NCI-H1092 (cell line): ENCODE measurements at places on chromosomes 3 and 15.

DNA sequence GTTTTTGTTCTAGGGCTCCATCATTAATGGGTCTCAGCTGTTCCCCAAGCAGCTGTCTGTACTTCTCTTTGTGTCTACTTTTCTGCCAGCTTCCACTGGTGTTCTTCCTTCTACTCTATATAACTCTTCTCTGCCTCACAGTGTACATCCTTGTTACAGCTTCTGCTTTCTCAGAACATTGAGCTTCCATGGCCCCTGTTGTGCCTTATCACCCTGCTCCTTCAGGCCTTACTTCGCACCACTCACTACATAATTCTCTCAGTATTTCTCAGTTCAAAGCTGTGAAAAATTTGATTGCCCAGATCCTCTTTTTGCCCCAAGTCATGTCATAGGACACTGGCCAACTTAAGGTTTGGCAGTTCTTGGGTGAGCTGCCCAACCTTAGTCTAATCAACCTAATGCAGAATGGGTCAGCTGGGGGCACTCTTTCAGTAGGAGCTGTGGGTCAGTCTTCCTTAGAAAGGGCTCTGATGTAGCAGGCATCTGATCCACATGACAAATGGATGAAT, 28.9 kb downstream of the CSTA start:
- DNase-seq: no peak

DNA sequence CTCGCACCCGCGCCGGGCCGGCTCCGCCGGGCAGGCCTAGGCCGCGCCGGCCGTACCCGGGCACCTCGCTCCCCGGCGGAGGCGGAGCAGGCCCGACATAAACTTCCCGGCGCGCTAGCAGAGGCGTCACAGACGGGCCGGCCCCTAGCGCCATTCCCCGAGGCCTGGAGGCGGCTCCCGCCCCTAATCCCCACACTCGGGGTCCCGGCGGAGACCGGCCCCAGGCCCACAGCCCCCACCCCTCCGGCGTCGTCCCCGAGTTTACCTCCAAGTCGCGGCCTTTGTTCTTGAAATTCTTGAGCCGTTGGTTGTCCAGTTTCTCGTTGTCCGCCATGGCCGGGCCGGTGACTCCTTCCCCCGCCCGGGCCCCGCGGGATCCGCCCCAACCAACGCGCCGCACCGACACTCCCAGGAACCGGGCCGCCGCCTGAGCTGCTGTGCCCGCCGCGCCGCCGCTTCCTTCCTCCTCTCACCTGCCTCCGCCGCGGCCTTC, 376 bp downstream of the KPNA4 start:
- DNase-seq: no peak

DNA sequence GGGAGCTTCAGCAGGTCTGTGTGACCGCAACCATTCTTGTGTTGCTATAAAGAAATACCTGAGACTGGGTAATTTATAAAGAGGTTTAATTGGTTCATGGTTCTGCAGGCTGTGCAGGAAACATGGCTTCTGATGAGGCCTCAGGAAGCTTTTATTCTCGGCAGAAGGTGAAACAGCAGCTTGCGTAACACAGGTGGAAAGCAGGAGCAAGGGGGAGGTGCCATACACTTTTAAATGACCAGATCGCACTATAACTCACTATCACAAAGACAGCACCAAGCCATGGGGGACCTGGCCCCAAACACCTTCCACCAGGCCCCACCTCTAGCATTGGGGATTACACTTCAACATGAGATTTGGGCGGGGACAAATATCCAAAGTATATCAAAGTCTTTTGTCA, 8.3 kb upstream of the CIB2 start:
- no peak for DNase-seq

DNA sequence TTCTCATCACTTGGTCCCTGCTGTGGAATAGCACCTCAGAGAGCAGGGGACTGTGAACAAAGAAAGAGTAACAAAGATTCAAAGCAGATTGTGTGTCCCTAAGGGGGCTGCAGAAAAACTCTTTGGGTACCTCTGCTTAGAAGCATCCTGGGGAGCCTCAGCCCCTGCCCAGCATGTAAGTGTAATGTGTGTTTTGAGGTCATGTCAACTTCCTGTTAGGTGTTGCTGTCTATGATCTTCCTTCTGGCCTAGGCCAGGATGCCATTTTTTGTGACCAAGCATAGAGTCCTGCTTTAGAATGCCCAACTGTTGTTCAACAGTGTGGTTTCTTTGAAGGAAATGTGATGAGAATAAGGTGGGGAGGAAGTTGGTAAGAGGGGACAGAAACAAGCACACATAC, 77.1 kb upstream of the BCL6 start:
- no peak for DNase-seq

DNA sequence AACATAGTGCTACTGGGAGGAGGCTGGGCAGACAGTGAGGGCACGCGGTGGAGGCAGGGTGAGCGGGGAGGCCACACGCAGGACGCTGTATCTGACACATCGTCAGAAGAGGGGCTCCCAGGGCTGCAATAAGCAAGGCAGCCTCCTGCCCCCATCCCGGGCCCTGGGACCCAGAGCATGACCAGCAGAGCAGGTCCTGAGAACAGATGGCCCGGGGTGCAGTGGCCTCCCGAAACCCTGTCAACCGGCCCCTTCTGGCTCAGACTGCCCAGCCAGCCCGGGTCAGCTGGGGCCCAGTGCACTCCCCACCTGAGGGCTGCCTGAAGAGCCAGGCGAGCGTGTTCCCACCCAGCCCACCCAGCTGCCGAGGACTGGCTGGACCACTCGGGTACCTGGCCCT, 37.4 kb downstream of the DNAJB8 start:
- no peak for DNase-seq

GRCh38 chr15:78104119-78104479, 11.7 kb downstream of the SH2D7 start:
- no peak for DNase-seq

- DNase-seq: no peak
These were observed 18.7 kb upstream of the LPP start for GRCh38 chr3:188135271-188135670.

DNA sequence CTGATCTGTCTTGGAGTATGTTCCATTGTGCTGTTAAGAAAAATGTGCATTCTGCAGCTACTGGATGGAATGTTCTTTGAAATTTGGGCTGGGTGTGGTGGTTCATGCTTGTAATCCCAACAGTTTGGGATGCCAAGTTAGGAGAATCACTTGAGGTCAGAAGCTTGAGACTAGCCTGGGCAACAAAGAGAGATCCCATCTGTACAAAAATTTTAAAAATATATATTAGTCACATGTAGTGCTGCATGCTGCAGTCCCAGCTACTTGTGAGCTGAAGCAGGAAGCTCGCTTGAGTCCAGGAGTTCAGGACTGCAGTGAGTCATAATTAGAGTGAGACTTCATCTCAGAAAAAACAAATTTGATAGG, 62.8 kb upstream of the PLSCR4 start:
- DNase-seq: no peak

DNA sequence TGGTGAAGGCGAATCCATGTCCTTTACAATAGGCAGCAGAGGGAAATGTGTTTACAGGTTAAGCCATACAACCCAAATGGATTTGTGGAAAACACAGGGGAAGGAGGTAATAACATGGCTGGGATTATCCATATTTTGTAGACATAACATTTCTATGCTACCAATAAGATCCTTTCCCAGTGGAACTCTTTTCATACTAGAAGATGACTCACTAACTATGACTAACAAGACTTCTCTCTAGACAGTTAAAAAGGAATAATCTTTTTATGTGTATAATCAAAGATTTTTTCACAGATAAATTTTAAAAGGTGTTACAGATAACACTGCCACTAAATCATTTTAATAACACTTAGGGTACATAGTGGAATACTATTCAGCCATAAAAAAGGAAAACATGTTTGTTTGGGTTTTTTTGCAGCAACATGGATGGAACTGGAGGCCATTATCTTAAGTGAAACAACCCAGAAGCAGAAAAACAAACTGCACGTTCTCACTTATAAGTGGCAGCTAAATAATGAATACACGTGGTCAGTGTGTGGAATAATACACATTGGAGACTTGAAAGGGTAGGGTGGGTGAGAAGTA, 39.6 kb downstream of the VPS13C start:
- DNase-seq: no peak

- no peak for DNase-seq
These were observed 366 bp downstream of the TM6SF1 start for GRCh38 chr15:83107841-83108181.

- DNase-seq: no peak
These were observed 292.7 kb upstream of the STT3B start for GRCh38 chr3:31240013-31240412.

GRCh38 chr3:136465296-136465695, 215.2 kb downstream of the PCCB start:
- DNase-seq: no peak

DNA sequence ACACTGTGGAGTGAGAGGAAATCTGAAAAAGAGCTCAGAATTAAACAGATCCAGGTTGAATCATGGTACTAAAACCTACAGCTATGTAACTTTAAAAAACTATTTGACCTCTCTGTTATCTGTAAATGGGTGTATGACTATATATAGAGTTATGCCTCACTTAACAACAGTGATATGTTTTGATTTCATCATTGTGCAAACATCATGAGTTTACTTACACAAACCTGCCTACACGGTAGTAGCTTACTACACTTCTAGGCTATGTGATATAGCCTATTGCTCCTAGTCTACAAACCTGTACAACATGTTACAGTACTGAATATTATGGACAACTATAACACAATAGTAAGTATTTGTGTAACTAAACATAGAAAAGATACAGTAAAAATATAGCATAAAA, 191.6 kb upstream of the MEIS2 start:
- no peak for DNase-seq

GRCh38 chr3:111534701-111535100, 7.3 kb upstream of the CD96 start:
- no peak for DNase-seq

DNA sequence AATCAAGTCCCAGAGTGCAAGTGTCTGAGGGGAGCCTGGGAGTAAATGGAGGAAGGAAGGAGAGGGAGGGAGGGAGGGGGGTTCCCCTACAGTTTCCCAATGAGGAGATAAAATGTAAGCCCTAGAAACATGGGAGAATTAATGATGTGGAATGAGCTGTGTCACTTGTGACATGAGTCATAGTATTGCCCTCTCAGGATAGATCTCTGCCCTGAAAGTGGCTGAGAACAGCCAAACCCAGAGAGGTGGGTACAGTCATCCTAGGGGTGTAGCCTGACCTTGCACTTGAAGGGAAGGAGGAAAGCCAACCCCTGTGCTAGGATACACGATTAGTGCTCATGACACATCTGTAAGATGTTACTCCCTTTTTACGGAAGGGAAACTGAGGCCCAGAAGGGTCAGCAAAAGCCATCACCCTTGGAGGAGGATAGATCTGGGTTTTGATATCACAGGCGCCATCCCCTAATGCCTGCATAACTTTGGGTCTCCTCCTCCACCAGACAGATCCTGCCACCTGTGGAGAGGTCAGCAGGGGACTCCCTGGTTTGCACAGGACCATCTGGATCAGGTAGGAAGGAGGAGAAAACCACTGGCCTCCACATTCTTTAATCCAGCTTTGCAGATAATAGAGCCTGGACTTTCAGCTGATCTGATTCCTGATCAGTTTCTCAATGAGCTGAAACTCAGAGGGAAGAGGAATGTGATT, 23.1 kb upstream of the USP3 start:
- DNase-seq: no peak

- DNase-seq: no peak
These were observed 9.5 kb downstream of the TTBK2 start for GRCh38 chr15:42911058-42911592.

DNA sequence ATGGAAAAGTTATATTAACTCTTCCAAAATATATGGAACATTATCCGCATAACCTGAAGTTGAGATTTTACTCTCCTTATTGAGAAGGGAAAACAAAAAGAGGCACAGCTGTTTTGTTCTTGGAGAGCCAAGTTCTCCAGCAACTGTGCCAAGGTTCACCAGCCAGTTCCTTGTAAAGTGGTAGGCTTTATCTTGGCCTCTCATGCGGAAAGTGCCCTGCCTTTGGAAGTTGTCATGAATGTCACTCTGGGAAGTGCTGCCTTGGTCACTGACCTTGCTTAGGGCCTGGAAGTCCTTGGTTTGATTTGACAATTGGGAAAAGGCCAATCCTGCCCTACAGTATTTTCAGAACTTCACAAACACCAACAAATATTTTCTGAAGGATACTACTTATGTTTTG, 44.2 kb upstream of the THRB start:
- no peak for DNase-seq

DNA sequence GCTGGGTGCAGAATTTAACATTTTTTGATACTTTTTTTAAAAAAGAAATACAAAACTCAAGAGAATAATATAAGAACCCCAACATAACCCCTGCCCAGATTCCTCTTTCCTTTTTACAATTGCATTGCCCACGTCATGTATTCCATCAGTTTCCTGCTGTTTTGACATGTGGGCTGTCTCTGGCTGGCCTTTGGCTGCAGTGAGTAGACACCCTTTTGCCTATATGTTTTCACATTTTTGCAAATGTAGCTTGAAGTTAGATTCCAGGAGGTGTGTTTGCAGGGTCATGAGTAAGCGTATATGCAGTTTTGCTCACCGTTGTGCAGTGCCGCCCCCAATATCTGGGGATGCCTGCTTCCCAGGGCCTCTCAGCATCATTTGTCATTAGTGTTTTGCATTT, 28.0 kb upstream of the ATP10A start:
- no peak for DNase-seq

DNA sequence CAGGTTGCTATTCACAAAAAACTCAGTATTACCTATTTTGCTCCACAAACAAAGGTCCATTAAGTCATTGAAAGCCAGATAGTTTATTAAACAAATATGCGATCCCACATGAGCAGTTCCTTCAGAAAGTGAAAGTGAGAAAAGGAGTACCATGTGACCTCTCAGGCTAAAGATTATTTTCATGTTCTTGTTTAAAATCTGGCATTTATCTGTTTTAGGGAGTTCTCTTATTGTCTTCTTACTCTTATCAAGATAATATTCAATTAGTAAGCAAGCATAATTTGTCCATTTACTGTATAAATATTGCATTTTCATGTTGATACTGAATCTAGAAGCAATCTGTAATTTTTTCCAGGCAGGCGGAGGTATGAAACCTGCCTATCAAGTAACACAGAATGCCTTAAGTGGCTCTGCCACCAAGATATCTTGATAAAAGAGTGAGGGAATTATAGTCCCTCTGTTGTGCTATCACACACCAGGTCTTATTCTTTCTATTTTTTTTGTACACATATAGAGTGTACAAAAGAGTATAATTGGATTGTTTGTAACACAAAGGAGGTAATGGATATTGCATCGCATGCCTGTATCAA, 20.1 kb upstream of the PLSCR5 start:
- no peak for DNase-seq

- DNase-seq: no peak
These were observed 40.8 kb downstream of the DPH6 start for GRCh38 chr15:35505141-35505540.

GRCh38 chr3:185717627-185718402, 107.0 kb downstream of the IGF2BP2 start:
- DNase-seq: no peak

DNA sequence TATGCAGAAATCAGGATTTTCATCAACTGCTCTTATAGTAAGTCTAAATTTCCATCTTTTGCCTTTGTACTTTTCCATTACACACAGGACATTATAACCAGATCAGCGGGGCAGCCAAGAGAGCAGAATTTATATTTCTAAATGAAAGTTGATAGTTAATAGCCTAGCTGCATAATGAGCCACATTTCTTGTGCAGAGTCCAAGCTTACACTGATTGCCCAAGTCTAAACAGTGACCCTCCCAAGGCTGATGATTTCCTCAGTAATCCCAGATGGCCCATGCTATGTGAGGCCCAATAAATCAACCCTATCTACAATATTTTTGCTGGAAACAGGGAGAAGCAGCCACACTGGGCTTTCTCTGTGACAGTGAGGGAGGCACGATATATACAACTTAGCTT, 475.8 kb upstream of the KCNMB2 start:
- DNase-seq: no peak

- no peak for DNase-seq
These were observed 83.4 kb downstream of the RBPMS2 start for GRCh38 chr15:64691896-64692565.

GRCh38 chr3:49462222-49462621, 7.8 kb upstream of the DAG1 start:
- DNase-seq: no peak
